ENCODE measurements at places on chromosomes 13 and 19. TPM values are rescaled to one million over a fixed set of nuclear protein-coding genes. Genes with fewer than 3 reads are reported as not detected.

Gene TEAD2
- total RNA-seq, result 6.5 TPM

Gene KLK10
- not detected for total RNA-seq

GRCh38 chr19:497869-498510 is 1.7 kb downstream of the MADCAM1 start:
- DNase-seq, result no peak

- DNase-seq, result no peak
Observed at GRCh38 chr13:76439546-76439945, 446.7 kb downstream of the KCTD12 start.

DNA sequence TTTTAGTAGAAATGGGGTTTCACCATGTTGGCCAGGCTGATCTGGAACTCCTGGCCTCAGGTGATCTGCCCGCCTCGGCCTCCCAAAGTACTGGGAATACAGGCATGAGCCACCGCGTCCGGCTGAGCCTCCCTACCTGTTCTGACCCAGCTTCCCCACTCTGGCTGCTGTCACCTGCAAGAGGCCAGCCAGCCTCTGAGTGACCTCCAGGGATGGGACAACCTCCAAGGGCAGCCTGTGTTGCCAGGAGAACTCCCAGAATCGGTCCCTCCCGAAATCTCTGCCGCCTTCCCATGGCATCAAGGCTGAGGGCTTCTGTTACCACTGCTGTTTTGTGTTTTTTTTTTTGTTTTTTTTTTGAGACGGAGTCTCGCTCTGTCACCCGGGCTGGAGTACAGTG is 11.3 kb downstream of the CERS4 start:
- DNase-seq, result no peak

- DNase-seq, result peak; percentile 43
Observed at GRCh38 chr13:98103942-98104880, 38.7 kb upstream of the FARP1 start.

Gene NLRP5
- total RNA-seq, result not detected

- DNase-seq, result no peak
Observed at GRCh38 chr13:94829185-94829836, 117.0 kb upstream of the SOX21 start.

- DNase-seq, result peak; percentile 94
Observed at GRCh38 chr13:19845758-19846157, 17.7 kb downstream of the ZMYM5 start.

DNA sequence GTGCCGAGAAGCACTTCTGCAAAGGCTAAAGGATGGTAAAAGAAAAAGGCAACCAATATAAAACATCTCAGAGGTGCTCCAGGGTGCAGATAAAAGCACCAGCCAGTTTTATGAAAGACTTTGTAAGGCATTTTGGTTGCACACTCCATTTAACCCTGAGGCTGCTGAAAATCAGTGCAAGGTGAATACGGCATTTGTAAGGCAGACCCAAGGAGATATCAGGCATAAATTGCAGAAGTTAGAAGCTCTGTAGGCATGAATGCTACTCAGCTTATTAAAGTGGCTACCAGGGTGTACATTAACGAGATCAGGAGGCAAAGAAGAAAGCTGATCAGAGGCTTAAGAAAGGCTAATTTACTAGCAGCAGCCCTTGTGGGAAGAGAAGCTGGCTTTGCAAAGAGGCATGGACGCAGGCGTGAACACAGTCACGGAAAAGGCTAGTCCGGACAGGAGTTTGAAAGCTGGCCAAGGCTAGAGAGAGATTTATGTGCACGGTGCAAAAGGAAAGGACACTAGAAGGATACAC is 99.6 kb downstream of the ZNF429 start:
- no peak for DNase-seq
